ENCODE measurements at places on chromosomes 5 and 9.
A peak's percentile ranks its signal among the peaks of the same experiment; 100 is the strongest.

DNA sequence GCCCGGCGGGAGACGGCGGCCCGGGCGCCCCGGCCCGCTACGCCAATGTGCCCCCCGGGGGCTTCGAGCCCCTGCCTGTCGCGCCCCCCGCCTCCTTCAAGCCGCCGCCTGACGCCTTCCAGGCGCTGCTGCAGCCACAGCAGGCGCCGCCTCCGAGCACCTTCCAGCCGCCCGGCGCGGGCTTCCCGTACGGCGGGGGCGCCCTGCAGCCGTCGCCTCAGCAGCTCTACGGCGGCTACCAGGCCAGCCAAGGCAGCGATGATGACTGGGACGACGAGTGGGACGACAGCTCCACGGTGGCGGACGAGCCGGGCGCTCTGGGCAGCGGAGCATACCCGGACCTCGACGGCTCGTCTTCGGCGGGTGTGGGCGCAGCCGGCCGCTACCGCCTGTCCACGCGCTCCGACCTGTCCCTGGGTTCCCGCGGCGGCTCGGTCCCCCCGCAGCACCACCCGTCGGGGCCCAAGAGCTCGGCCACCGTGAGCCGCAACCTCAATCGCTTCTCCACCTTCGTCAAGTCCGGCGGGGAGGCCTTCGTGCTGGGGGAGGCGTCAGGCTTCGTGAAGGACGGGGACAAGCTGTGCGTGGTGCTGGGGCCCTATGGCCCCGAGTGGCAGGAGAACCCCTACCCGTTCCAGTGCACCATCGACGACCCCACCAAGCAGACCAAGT is 723 bp downstream of the SNX18 start:
- peak; percentile 57 for DNase-seq

GRCh38 chr5:32597041-32597629 is 11.8 kb downstream of the SUB1 start:
- DNase-seq: no peak

- peak; percentile 46 for DNase-seq
These were observed 104.6 kb upstream of the MAN2A1 start for GRCh38 chr5:109584986-109585599.

GRCh38 chr5:139110526-139111168 is 87.5 kb downstream of the SIL1 start:
- DNase-seq: no peak

DNA sequence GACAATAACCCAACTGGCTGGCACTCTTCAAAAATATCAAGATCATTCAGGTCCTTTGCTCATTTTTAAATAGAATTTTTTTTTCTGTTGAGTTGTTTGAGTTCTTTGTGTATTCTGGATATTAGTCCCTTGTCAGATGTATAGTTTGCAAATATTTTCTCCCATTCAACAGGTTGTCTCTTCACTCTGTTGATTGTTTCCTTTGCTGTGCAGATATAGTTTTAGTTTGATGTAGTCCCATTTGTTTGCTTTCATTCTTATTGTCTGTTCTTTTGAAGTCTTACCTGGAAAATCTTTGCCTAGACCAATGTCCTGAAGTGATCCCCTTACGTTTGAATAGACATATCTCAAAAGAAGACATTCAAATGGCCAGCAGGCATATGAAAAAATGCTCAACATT is 22.8 kb downstream of the PTTG1 start:
- no peak for DNase-seq

- DNase-seq: no peak
These were observed 3.6 kb upstream of the SLC1A3 start for GRCh38 chr5:36602704-36603321.

GRCh38 chr5:100779669-100780375 is 123.3 kb downstream of the ST8SIA4 start:
- DNase-seq: no peak

DNA sequence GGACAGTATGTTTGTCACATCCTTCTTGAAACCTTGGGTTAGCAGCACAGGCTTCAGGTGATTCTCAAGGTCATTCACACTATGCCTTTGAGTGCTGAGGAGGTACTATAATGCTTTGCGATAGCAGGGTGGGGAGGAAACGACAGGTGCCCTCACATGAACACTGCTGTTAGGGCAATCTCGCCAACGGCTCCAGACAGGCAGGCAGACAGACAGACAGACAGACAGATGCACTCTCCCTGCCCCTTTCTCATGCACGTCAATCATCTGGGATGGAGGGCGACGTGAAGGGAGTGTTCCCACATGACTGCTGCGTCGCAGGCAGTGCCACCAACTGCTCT is 82.9 kb downstream of the RAPGEF1 start:
- DNase-seq: no peak

DNA sequence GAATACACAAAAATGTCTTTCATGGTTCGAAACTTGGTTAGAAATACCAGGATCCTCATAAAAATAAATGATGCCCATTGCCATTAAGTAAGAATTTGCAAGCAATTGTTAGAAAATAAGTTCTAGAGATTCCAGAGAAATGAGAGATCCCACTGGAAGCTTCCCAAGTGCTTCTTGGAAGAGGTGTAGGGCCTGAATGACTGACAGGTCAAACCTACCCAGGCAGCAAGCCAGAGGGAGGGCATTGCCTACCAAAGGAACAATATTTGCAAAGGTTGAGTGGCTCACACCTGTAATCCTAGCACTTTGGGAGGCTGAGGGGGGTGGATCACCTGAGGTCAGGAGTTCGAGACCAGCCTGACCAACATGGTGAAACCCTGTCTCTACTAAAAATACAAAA is 777.0 kb upstream of the WWC1 start:
- no peak for DNase-seq

- no peak for DNase-seq
These were observed 595.9 kb downstream of the DNAH5 start for GRCh38 chr5:13348568-13348967.

DNA sequence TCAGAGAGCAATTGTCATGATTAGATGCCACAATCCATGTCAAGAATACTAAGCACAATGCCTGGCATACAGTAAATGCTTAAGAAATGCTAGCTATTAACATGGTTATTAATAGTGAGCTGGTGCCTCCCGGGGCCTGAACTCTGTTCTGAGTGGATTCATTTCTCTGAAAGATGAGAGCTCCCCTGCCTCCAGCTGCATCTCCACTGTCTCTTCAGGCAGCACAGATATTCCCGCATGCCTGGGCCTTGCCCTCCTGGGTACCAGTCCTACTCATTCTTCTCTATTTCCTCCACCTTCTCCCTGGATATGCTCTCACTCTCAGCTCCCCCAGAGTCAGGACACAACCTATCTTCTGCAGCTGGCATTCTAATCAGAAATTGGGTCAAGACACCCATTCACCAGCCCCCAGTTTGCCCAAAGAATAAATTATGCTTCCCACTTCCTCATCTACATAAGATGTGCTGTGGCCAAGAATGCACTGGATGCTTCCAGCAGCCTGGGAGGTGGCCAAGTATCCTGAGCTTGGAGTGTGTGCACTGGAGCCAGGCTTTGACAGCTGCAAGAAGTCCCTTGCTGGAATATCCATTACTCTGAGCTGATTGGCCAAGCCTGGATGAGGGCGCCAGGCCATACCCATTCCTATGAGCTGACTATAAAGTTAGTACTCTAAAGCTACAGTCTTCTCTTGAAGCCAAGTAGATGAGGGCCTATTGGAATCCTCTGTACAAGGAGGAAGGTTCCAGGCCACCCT is 669.0 kb downstream of the ACTL7B start:
- DNase-seq: peak; percentile 44

DNA sequence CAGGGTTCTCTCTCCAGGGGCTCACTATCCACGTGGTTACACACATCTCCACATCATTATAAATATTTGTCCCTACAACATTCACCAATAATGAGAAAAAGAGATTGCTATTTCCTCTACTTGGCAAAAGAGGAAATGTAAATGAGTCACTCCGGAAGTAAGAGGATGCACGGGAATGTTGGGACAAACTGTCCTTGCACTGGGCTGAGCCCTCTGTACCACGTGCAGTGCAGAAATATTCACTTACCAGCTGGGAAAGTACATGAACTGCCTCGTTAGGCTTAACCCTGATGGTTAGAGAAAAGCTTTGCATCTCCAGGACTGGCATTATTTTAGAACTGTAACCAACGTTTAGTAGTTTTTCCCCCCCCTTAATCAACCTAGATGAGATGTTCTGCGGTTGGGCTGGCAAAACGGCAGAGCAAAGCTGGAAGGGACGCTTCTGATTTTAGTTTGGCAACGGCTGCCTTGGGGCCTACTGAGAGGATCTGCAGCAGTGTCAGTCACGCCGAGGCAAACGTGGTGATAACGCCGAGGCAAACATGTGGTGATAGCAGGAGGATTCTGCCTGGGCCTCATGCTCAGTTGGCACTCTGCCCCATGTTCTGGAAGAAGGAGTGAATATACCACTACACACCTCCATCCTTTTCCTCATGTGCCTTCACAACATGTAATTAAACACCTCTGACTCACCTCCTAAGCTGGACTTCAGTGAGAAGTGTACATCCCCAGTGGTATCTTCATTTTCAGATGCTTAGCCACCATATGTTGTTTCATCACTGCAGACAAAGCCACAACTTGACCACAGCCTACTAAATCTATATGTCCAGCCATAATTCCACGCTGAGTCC is 661.4 kb upstream of the KLF4 start:
- DNase-seq: peak; percentile 80

GRCh38 chr5:35698047-35698808 is 80.6 kb downstream of the SPEF2 start:
- no peak for DNase-seq

DNA sequence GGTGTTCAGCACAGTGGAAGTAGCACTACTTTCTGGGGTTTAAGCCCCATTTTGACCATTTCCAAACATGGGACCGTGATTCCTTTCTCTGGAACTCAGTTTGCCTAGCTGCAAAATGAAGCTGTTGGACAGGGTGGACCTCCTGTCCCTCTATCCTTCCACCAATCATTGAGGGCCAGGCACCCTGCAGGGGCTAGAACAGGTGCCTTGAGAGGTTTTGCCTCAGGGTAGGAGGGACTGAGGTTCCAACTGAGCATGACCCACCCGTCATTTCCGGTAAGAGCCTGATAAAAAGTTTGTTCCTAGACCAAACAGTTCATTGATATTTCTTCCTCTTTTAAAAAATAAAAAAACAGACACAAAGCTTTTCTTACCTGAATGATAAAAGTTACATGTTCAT is 116.5 kb downstream of the MVB12B start:
- DNase-seq: no peak

DNA sequence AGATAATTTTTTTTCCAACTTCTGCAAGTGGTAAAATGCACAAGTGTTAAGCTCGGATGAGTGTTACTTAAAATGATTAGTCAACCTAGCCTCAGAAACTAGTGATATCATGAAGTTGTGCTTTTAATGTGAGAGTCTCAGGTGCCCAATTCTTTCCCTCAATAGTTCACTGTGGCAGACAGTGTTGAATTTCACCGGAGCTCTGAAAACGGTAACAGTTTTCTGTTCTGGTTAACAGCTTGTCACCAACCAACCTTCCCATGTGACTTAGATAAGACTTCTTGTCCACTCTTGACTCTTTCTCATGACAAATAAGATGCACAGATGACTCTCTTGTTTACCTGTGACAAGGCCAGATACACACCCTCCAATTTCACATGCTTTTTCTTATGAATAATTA is 125.5 kb downstream of the OSTF1 start:
- DNase-seq: no peak

GRCh38 chr9:116842658-116843057 is 155.6 kb downstream of the TRIM32 start:
- no peak for DNase-seq

DNA sequence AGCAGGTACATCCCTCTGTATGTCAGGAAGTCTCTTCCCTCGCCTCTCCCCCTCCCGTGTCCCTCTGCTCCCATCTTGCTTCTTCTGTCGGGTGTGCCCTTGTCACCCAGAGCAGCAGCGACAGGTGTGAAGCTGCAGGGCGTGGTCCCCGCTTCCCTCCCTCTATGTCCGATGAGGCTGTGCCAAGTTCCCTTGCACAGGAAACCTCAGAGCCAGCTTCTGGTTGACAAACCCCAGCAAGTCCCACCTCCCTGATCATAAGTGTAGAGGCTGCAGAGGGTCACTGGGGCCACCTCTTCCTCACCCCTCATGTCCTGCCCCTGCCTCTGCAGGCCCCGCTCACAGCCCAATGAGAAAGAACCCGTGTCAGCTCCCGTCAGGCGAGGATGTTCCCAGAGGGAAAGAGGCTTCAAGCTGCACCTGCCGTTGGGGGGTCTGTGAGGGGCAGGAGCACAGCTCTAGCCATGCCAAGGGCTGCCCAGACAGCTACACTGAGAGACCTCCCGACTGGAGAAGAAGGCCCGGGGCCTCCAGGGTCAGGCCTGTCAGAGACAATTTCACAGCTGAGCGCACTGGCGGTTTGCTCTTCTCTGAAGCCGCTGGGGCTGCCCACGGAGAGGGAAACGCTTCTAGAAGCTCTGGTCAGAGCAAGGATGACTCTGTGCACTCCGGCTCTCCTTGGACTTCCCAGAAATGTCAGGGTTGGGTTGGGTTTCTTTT is 73.3 kb downstream of the AK8 start:
- no peak for DNase-seq

DNA sequence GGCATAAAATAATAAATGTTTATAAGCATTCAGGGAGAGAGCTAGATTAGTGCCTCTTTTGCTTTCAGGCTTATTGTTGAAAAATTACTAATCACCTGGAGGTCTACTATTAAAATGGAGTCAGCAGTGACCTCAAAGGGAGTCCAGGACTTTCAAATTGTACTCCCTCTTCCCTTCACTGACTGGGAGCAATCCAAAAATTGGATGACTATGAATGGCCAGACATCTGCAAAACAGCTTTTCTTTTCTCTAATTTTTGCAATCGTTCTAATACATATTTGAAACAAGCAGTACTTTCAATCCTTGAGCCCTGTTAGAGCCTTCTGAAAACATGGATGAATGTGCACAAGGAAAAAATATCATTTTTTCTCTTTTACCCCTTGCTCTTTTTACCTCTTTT is 461.8 kb downstream of the TMEM232 start:
- DNase-seq: no peak

DNA sequence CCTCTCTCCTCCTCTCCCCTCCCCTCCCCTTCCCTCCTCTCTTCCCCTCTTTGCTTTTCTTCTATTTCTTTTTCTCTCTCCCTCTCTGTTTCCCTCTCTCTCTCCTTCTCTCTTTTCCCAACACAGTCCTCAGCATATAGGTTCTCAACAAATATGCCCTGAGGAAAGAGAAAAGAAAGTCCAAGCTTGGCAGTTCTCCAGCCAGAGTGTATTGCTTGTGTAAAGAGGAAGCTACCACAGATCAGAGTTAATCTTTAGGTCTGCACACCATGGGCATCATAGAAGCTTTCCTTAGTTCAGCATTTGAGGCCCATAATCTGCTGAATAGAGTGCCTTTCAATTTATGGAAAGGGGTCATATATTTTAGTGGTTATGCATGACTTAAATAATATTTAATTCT is 382.8 kb upstream of the WWC1 start:
- DNase-seq: peak; percentile 23

DNA sequence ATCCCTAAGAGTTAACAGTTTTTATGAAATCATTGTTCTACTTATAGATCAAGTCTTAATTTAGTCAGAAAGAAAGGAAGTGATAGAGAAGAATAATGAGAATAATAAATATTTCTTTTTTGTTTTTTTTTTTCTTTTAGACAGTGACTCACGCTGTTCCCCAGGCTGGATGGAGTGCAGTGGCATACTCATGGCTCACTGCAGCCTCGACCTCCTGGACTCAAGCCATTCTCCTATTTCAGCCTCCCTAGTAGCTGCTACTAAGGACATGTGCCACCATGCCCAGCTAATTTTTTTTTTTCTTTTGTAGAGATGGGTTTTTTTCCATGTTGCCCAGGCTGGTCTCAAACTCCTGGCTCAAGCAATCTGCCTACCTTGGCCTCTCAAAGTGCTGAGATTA is 11.0 kb downstream of the IFNA21 start:
- peak; percentile 9 for DNase-seq
